ENCODE measurements at places on chromosomes 7 and 10.

DNA sequence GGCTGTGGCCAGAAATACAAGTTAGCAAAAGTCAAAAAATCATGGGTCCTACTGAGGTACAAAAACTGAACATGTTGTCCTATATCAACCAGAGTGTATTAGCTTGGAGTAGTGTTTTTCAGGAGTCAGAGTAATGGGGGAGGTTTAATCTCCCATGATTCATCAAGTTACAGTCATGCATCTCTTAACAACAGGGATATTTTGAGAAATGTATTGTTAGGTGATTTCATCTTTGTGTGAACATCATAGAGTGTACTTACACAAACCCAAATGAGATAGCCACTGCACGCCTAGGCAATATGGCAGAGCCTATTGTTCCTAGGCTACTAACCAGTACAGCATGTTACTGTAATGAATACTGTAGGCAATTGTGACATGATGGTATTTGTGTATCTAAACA is 14.9 kb upstream of the TES start:
- no peak for DNase-seq

- no peak for DNase-seq
Measured at GRCh38 chr7:10205696-10206095, 768.0 kb upstream of the PHF14 start.

DNA sequence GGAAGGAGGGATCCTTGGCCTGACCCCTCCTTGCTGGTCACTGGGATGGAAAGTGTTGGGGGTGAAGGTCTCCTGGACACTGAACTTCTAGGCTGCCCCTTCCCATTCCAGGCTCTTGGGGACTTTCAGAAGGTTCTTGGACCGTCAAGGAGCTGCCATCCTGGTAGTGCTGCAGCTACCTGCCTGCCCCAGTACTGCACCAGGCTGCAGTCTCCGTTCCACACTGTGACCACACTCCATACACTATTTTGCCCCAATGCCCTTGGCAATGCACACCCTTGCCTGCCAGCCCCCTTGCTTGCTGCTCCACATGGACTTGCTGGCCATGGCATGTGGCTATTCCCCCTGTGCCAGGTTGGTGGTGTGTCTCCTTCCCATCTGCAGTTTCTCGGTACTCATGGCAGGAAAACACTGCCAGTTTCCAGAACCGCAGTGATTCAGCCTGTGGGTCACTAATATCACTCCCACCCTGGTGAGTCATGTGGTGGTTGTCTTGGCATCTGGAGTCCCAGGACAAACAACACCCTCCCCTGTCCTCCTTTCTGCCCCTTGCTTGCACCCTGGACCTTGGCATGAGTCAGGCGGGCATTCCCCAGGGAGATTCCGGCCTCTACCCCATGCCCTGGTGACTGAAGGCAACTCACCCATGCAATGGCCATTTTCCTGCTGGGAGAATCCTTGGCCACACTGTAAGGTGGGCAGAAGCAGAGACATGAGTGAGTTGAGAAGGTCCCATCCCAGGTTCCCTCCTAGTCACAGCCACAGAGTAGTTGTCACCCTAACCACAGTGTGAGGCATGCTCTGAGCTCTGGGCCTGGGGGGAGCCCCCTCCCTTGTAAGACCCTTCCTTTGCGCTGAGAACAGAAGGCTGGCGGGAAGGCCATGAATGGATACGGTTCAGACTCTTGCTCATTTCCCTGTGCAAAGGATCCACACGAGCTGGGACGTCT is 32.8 kb downstream of the GOLGA7B start:
- peak; percentile 91 for DNase-seq

GRCh38 chr10:118484152-118484871 is 111.1 kb downstream of the PRLHR start:
- DNase-seq, result no peak

DNA sequence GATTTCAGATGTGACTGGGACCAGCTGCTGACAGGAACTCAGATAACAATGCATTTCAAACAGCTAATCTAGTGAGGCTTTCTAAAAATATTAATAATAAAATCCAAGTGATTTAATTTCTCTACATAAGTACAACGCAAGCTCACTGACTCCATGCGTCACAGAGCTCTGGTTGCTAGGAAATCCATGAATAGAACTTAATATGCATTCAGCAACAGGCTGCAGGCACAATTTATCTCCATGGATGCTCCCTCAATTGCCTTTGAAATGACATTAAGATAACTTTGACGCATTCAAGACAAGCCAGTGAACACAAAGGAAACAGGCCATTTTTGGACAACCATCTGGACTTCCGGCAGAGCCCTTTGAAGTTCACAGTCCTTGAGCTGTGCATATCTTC is 118.7 kb upstream of the COL1A2 start:
- no peak for DNase-seq

- no peak for DNase-seq
Measured at GRCh38 chr7:29449569-29450260, 113.9 kb upstream of the PRR15 start.

- DNase-seq, result no peak
Measured at GRCh38 chr7:77396894-77397547, 19.1 kb downstream of the GSAP start.
